ENCODE measurements at places on chromosomes 16 and 17.

DNA sequence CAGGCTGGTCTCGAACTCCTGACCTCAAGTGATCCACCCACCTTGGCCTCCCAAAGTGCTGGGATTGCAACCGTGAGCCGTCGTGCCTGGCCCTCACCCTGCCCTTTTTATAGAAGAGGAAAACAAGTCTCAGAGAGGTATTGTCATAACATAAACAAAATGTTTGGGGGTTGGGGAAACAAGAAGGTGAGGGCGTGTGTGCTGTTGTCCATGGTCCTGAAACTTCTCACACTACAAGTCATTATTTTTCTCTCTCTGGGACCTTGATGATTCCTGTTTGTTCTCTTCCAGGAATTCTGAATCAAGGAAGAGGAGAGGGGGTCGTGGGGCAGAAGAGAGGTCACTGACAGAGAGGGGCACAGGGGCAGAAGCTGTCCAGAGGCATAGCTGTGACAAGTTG is 160.2 kb upstream of the LHX1 start:
- no peak for DNase-seq

- DNase-seq: peak; percentile 29
Observed at GRCh38 chr17:65656390-65657250, 95.2 kb upstream of the AXIN2 start.

- no peak for DNase-seq
Observed at GRCh38 chr17:35775583-35775982, 14.9 kb downstream of the C17orf50 start.

DNA sequence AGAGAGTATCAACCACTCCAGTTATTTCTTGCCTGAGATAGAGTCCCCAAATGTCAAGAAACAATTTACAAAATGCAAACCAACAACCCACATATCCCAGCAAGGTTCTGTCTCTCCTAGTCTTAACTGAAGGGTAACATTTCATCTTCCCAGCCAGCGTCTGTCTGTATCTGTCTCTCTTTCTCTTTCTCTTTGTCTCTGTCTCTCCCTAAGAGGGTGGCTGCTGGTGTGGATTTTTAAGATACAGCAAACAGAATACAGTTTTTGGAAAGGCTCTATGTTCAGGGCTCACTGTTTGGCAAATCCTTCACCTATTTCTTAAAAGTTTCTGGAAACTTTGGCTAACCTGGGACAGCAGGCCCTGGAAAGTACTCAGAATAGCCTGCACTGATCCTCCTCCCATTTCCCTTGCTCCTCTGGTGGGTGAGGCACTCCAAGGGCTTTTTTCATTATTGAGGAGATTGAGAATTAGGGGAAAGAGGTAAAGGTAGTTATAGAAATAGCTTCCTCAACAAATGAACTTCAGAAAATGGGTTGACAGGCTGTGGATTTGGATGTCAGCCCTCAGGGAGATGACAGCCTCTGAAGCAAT is 6.2 kb downstream of the HOXB4 start:
- DNase-seq: no peak

GRCh38 chr17:49409066-49409465 is 5.6 kb downstream of the PHB1 start:
- no peak for DNase-seq

DNA sequence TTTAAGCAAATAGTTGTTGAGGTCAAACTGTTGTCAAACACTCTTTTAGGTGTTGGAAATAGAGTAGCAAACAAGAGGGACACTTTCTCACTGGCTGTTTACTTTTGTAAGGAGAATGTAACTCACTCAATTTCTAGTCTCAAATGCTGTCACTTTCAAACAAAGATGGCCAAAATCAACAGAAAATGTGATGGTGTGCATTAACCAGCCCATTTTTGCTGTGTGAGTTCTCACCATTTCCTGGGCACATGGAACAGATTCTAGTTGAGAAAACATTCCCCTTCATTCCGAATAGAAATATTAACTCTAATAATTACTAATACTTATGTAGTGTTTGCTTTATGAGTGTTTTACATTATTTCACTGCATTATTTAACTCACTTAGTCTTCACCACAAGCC is 128.2 kb upstream of the XYLT1 start:
- DNase-seq: no peak
